ENCODE measurements at places on chromosomes 7 and 10.

DNA sequence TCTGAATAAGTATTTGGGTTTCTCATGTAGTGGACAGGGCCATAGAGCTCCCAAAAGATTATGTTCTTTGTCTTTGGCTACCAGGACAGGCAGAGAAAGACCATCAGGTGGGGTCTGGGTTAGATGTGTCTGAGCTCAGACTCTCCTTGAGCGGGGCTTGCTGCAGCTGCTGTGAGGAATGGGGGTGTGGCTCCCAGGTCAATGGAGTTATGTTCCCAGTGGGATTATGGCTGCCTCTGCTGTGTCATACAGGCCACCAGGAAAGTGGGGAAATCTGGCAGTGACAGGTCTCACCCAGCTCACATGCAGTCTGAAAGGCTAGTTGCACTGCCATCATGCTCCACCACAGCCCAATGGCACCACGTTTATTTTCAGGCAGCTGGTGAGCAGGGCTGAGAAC, 97.0 kb upstream of the FERD3L start:
- no peaks in the 10 kb centered on the region for H3K27me3 ChIP-seq
- DNase-seq, result no peak
- no peaks in the 10 kb centered on the region for H3K36me3 ChIP-seq
- H3K4me1 ChIP-seq, result no peaks in the 10 kb centered on the region
- no peak overlapping the region for H3K4me3 ChIP-seq
- no peak overlapping the region for H3K27ac ChIP-seq

DNA sequence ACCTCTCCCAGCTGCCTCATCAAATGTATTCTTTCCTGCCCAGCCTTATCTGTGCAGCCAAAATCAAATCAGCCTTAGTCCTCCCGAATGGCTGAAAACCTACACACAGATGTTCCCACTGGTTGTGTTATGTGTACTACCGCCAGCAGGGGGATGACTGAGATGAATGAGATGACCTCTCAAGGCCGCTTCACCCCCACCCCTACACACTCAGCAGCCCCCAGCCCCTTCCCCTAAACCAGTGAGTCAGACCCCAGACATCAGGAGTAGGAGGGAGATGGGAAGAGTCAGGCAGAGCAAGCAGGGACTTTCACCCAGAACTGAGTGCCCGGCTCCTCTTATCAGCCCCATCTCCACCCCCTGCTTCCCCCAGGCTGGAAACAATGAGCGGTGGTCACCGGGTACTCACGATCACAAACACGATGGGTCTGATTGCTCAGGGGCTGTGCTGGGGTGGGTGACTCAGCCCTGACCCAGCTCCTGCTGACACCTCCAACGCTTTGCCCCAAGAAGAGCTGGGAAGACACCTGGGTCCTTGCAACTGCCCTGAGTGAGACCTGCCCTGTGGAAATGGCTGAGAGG, 6.5 kb upstream of the C10orf105 start:
- peak; percentile 58 for DNase-seq
- peaks cover 13% of the 10 kb centered on the region for H3K4me1 ChIP-seq
- no peak overlapping the region for H3K27ac ChIP-seq

DNA sequence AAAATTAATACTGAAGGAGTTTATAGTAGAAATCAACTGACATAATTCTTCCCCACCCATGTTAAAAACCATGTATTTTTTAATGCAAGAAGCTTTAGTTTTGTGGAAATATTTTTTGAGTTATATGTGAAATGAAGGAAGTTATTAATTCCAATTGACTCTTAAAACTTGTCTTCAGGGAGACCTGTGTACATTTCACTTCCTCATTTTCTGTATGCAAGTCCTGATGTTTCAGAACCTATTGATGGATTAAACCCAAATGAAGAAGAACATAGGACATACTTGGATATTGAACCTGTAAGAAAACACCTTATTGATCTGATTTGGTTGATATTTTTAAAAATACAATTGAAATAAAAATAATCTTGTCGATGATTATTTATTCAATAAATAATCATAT, 33.3 kb downstream of the CD36 start:
- H3K4me1 ChIP-seq, result no peaks in the 10 kb centered on the region
- DNase-seq, result no peak
- no peak overlapping the region for H3K4me3 ChIP-seq
- H3K27me3 ChIP-seq, result no peaks in the 10 kb centered on the region
- H3K36me3 ChIP-seq, result no peaks in the 10 kb centered on the region
- no peak overlapping the region for H3K27ac ChIP-seq

DNA sequence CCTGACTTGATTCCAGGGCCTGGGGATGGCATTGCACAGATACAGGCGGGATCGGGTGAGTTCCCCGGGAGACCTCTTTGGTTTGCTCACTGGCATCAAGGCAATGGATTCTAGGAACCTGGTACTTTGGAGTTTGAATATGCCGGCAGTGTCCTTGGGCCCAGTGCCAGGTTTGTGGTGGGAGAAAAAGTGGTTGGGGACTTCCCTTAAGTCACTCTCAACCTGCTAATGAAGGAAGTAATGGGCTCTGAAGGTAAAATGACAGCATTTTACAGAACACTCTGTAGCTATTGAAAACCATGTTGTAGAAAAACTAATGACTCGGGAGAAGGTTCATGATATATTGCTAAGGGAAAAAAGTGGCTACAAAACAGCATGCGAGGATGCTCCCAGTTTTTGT, 129.9 kb downstream of the CFAP58 start:
- H3K27me3 ChIP-seq, result no peaks in the 10 kb centered on the region
- no peaks in the 10 kb centered on the region for H3K36me3 ChIP-seq
- no peak overlapping the region for H3K4me3 ChIP-seq
- no peak for DNase-seq
- H3K4me1 ChIP-seq, result peaks cover 4% of the 10 kb centered on the region

- H3K36me3 ChIP-seq, result no peaks in the 10 kb centered on the region
- peaks cover 16% of the 10 kb centered on the region for H3K27me3 ChIP-seq
- H3K4me3 ChIP-seq, result no peak overlapping the region
- no peak overlapping the region for H3K27ac ChIP-seq
- no peak for DNase-seq
These were observed 34.0 kb upstream of the DLD start for GRCh38 chr7:107856806-107857540.

- no peak for DNase-seq
- no peaks in the 10 kb centered on the region for H3K27me3 ChIP-seq
- no peaks in the 10 kb centered on the region for H3K4me1 ChIP-seq
- no peaks in the 10 kb centered on the region for H3K36me3 ChIP-seq
These were observed 35.6 kb downstream of the YKT6 start for GRCh38 chr7:44236333-44236728.

DNA sequence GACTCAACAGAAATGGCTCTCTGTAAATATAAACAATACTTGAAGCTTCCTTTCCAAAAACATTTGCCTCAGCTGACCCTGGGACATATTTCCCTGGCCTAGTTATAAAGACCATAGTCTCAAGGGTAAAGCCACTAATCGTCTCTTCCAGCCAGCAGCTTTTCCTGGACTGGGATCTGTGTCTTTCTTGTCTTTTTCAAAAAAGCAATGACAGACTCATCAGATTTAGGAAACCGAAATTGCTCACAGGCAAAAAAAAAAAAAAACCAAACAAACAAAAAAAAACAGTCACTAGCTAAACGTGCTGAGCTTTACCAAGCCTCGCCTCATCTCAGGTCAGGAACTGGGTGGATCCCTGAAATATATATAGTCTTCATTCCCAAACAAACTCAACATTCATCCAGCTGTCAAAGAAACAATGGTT, 23.5 kb downstream of the STN1 start:
- no peaks in the 10 kb centered on the region for H3K4me1 ChIP-seq
- no peaks in the 10 kb centered on the region for H3K27me3 ChIP-seq
- DNase-seq, result no peak
- peaks cover 33% of the 10 kb centered on the region for H3K36me3 ChIP-seq
- no peak overlapping the region for H3K27ac ChIP-seq
- no peak overlapping the region for H3K4me3 ChIP-seq

GRCh38 chr10:128896116-128896795, 570.8 kb upstream of the MGMT start:
- no peak overlapping the region for H3K4me3 ChIP-seq
- H3K36me3 ChIP-seq, result no peaks in the 10 kb centered on the region
- H3K4me1 ChIP-seq, result no peaks in the 10 kb centered on the region
- no peak overlapping the region for H3K27ac ChIP-seq
- H3K27me3 ChIP-seq, result no peaks in the 10 kb centered on the region

- peaks cover 35% of the 10 kb centered on the region for H3K27me3 ChIP-seq
- H3K27ac ChIP-seq, result no peak overlapping the region
- no peak overlapping the region for H3K4me3 ChIP-seq
- DNase-seq, result no peak
- no peaks in the 10 kb centered on the region for H3K36me3 ChIP-seq
These were observed 1.8 kb downstream of the GIMAP5 start for GRCh38 chr7:150739033-150739432.

GRCh38 chr7:150390205-150390604, 11.1 kb downstream of the ZNF775 start:
- no peaks in the 10 kb centered on the region for H3K27me3 ChIP-seq
- DNase-seq, result no peak
- H3K36me3 ChIP-seq, result peaks cover 3% of the 10 kb centered on the region
- H3K4me3 ChIP-seq, result no peak overlapping the region
- peaks cover 9% of the 10 kb centered on the region for H3K4me1 ChIP-seq

- H3K4me3 ChIP-seq, result no peak overlapping the region
- H3K36me3 ChIP-seq, result no peaks in the 10 kb centered on the region
- peak; percentile 12 for DNase-seq
These were observed 25.1 kb upstream of the GHITM start for GRCh38 chr10:84114088-84114667.

GRCh38 chr7:66186991-66187390, 18.1 kb upstream of the TPST1 start:
- no peaks in the 10 kb centered on the region for H3K27me3 ChIP-seq
- H3K4me1 ChIP-seq, result no peaks in the 10 kb centered on the region
- H3K27ac ChIP-seq, result no peak overlapping the region
- H3K4me3 ChIP-seq, result no peak overlapping the region
- DNase-seq, result no peak
- H3K36me3 ChIP-seq, result no peaks in the 10 kb centered on the region

DNA sequence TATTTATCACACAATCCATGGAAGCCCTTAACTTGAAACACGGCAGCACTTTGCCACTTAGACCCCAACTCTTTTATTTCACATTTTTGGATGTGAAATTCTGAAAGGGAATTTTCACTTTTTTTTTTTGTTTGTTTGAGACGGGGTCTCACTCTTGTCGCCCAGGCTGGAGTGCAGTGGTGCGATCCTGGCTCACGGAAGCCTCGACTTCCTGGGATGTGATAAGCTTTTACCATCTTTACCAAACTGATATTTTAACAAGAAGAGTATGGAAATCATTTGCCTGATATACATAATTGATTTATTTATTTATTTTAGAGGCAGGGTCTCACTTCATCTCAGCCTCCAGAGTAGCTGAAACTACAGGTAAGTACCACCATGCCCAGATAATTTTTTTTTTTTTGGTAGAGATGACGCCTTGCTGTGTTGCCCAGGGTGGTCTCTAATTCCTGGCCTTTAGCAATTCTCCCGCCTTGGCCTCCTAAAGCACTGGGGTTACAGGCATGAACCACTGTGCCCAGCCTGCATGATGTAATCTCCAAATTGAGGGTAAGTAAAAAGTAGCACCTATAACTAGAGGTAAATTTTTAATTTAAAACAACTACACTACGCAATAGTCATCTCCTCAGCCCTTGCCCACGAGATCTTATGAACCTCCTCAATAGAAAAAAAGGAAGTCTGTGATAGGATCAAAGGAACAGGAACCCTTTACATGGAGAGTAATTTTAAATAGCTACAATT, 180.7 kb upstream of the KLF14 start:
- no peak overlapping the region for H3K4me3 ChIP-seq
- H3K4me1 ChIP-seq, result no peaks in the 10 kb centered on the region
- H3K36me3 ChIP-seq, result no peaks in the 10 kb centered on the region
- no peak overlapping the region for H3K27ac ChIP-seq
- DNase-seq, result no peak

GRCh38 chr10:11754173-11754572, 12.0 kb downstream of the ECHDC3 start:
- H3K4me1 ChIP-seq, result peaks cover 15% of the 10 kb centered on the region
- no peaks in the 10 kb centered on the region for H3K27me3 ChIP-seq
- no peak overlapping the region for H3K27ac ChIP-seq
- H3K4me3 ChIP-seq, result no peak overlapping the region
- DNase-seq, result no peak
- no peaks in the 10 kb centered on the region for H3K36me3 ChIP-seq

GRCh38 chr10:26574783-26575182, 122.7 kb upstream of the PDSS1 start:
- H3K4me3 ChIP-seq, result no peak overlapping the region
- H3K27me3 ChIP-seq, result peaks cover 3% of the 10 kb centered on the region
- no peaks in the 10 kb centered on the region for H3K4me1 ChIP-seq
- H3K36me3 ChIP-seq, result no peaks in the 10 kb centered on the region
- no peak for DNase-seq

GRCh38 chr7:2707481-2707880, 19.5 kb downstream of the AMZ1 start:
- no peaks in the 10 kb centered on the region for H3K27me3 ChIP-seq
- H3K4me3 ChIP-seq, result no peak overlapping the region
- no peak for DNase-seq
- H3K27ac ChIP-seq, result no peak overlapping the region
- H3K4me1 ChIP-seq, result peaks cover 16% of the 10 kb centered on the region

GRCh38 chr10:101939729-101940128, 96.1 kb upstream of the KCNIP2 start:
- peak overlapping the region; percentile 79 for H3K27ac ChIP-seq
- DNase-seq, result no peak
- H3K4me3 ChIP-seq, result no peak overlapping the region
- no peaks in the 10 kb centered on the region for H3K27me3 ChIP-seq
- H3K4me1 ChIP-seq, result peaks cover 53% of the 10 kb centered on the region

DNA sequence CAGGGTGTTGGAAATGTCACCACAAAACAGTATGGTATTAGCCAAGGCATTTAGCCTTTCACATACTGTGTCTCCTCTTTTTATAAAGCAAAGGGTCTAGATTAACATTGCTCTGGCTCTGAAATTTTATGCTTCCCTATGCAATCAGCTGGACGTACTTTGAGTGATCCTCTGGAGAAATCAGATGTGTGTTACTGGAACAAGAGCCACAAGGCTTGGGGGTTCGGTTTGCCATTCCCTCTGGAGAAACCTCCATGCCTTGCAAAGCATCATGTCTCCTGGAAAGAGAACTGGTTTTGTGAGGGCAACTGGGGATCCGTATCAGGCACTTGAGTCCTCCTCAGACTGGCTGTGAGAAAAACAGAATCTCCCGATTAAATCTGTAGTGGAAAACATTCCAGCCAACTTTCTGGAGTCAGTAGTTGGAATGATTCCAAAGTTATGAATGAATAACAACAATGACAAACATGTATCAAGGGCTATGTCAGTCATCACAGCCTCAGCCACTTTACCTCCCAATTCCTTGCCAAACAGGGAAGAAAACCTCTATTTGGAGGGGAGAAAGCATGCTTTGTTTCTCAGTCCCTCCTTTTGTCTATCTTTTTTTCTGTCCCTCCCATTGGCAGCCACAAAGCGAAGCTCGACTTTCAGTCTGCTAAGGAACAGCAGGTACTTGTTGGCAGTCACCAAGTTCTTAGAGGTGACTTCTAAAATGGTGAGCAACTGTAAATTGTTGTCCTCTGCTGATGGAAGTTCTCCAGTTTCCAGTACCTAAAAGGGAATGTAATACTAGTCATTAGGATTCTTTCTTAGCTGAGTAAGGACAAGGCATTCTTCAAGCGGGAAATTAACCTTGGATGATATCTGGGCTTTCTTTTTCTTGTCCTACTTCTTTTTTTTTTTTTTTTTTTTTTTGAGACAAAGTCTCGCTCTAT, 864.8 kb upstream of the AUTS2 start:
- no peaks in the 10 kb centered on the region for H3K4me1 ChIP-seq
- no peak for DNase-seq
- peaks cover 18% of the 10 kb centered on the region for H3K27me3 ChIP-seq
